ENCODE measurements at places on chromosomes 6 and 20. TPM values are rescaled to one million over a fixed set of nuclear protein-coding genes. Genes with fewer than 3 reads are reported as not detected.

DNA sequence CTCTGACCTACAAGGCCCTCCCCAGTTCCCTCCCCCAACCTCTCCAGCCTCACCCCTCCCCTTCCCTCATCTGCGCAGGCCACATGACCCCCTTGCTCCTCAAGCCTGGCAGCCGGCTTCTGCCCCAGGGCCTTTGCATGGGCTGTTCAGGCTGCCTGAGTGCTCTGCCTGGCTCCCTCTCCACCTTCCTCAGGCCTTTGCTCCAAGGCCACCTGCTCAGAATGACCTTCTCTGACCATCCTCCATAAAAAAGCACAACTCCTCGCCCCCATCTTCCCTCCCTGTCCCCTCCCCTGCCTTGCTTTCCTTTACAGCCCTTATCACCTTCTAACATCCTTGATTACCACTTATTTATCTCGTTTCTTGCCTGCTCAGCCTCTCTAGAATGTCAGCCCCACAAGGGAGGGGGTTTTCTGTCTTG, 38.7 kb downstream of the SPDEF start:
- no peak for DNase-seq

Gene NHSL1
- 13.1 TPM for total RNA-seq

Gene HAO1
- total RNA-seq: not detected

Gene BEND6
- 0.57 TPM for total RNA-seq

GRCh38 chr6:81749707-81750106, 2.8 kb downstream of the TENT5A start:
- DNase-seq: no peak

DNA sequence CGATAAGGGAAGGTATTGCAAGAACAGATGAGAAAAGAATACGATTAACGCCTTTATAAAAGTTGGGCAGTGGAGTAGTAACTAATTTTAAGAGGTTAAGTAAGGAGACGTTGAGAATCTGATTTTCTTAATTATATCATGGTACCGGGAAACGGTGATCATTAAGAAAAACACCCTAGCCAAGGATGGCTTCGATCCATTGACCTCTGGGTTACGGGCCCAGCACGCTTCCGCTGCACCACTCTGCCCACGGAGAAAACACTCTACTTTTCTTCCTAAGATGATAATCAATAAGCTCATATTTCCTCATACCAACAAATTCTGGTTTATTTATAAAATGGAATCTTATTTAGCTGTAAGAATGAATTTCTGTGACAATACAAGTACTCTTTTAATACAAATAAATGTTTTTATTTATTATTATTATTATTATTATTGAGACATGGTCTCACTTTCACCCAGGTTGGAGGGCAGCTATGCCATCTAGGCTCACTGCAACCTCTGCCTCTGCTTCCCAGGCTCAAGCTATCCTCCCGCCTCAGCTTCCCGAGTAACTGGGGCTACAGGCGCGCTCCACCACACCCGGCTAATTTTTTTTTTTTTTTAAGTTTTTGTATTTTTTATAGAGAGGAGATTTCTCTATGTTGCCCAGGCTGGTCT, 8.3 kb downstream of the POM121L2 start:
- DNase-seq: no peak

DNA sequence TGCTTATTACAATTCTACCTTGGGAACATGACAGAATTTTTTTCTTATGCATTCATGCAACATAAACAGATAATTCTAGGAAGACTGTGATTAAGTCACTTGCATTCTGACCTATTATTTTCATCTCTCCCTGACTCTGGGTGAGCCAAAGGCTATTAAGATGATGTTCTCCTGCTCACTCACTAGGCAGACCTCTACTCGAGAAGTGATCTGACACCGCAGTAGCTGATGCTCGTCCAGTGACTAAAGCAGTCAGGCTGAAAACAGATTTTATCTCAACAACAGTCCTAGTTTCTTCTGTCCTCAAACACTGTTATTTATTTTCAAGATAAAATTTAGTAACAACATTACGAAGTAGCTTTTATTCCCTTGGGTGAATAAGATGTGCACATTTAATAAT, 17.3 kb downstream of the NAA20 start:
- DNase-seq: no peak

Gene BMP2
- 6.1 TPM for total RNA-seq

Gene ZNF334
- 0.27 TPM for total RNA-seq
